ENCODE measurements at places on chromosomes 1 and 21. TPM values are rescaled to one million over a fixed set of nuclear protein-coding genes. Genes with fewer than 3 reads are reported as not detected.

Gene CLEC20A
- total RNA-seq, result not detected

Gene OR2T29
- total RNA-seq, result not detected

Gene PGBD5
- not detected for total RNA-seq

Gene FAM78B
- 0.32 TPM for total RNA-seq

Gene KIF21B
- 0.59 TPM for total RNA-seq

Gene SPRR2A
- total RNA-seq, result not detected

Gene ZBTB18
- 20.6 TPM for total RNA-seq

Gene SYPL2
- not detected for total RNA-seq

Gene ERRFI1
- total RNA-seq, result 11.9 TPM

Gene C2CD2
- 29.5 TPM for total RNA-seq

Gene RGS8
- not detected for total RNA-seq

Gene OR6K2
- not detected for total RNA-seq

Gene CCDC18
- total RNA-seq, result 8.9 TPM

Gene TRIM67
- total RNA-seq, result not detected

Gene PCAT6
- 0.89 TPM for total RNA-seq

Gene C1orf226
- 0.83 TPM for total RNA-seq

Gene SLFNL1
- 0.89 TPM for total RNA-seq

Gene SMIM34
- total RNA-seq, result 0.14 TPM

Gene LMX1A
- not detected for total RNA-seq

Gene NUP210L
- total RNA-seq, result under 0.01 TPM

Gene ADAMTS5
- 4.5 TPM for total RNA-seq

Gene NOS1AP
- 0.89 TPM for total RNA-seq

Gene TNFRSF1B
- 3.0 TPM for total RNA-seq

Gene ASCL5
- total RNA-seq, result not detected

Gene WDR64
- not detected for total RNA-seq

Measured in smooth muscle cell of the umbilical artery (primary cell).